NCI-H460 (cell line): ENCODE measurements at places on chromosomes 6 and 20. TPM values are rescaled to one million over a fixed set of nuclear protein-coding genes. Genes with fewer than 3 reads are reported as not detected.

DNA sequence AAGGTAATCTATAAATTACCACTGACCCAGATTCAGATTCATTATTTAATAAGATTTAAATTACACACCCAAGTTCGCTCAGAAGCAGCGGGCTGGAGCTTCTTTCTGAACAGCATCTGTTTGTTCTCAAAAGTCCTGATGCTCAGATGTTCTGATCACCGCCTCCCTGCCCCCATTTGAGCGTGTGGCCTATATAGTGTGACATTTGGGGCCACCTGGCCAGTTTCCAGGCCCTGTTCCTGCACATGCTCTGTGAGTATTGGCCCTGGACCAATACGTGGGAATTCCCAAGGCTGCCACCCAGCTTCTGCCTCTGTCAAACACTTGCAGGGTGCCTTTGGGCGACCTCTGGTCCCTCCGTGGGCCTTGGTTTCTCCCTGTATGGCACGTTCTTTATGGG is 228.8 kb downstream of the TFAP2C start:
- DNase-seq = no peak

GRCh38 chr20:63425846-63426485 is 46.5 kb downstream of the KCNQ2 start:
- no peak for DNase-seq

GRCh38 chr6:135434095-135434494 is 63.4 kb downstream of the AHI1 start:
- no peak for DNase-seq

DNA sequence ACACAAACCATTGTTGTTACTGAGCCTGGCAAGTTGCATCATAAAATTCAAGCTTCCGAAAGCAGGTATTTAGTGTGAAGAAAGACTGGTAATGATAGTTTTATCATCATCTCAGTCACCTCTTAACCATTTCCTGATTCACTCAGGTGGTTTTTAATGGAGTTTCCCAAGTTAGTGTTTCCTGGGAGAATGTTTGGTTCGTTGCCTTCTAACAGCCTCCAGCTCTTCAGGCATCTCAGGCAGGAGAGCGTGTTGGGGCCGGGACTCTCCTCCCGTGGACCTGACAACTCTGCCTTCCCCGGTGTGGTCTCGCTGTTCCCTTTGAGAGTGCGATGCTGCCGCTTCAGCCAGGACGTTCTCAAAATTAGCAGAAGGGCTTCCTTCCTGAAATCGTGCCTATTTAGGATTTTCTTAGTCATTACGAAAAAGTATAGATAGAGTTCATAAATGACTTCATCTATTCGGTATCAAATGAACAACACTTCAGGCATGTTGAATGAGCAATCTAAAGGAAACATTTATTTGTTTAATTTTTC is 105.0 kb upstream of the QKI start:
- DNase-seq = no peak

- DNase-seq = no peak
These were observed 173.6 kb upstream of the SGK1 start for GRCh38 chr6:134491477-134491876.

- DNase-seq = no peak
These were observed 144.7 kb downstream of the ALDH8A1 start for GRCh38 chr6:134805168-134805567.

DNA sequence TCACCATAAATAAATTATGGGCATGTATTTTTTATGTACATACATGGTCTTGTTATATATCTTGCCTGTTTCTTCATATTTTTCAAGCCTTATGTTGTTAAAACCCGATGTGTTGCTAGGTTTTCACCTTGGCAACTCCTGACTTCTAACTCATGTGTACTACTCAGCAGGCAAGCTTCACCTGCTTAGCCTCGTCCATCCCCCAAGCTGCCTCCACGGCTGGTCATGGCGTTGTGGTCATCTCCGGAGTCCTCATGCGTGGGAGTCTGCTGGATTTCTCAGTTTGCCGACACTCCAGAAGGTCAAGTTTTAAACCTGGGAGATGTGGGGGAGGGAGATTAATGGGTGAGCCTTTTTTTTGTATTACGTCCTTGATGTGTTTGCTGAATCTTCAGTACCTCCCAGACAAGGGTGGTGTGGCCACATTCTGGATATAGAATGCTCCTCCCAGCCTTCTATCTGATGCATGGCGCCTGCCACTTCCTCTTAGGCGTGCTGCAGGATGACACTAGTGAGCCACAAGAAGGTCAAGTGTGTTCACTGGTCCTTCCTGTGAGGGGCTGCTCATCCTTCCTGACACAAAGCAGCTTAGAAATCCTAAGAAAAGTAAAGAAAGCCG is 26.6 kb upstream of the EDN3 start:
- no peak for DNase-seq

KCNK15 gene
- total RNA-seq = 1.0 and 1.2 TPM in 2 replicates

PGBD1 gene
- 4.5 and 5.2 TPM in 2 replicates for total RNA-seq

GPR6 gene
- not detected in 2 replicates for total RNA-seq

CALHM6 gene
- 0.45 TPM in 1 of 2 replicates, not detected in the other for total RNA-seq

DNPH1 gene
- total RNA-seq = 105 and 114 TPM in 2 replicates

CYP39A1 gene
- total RNA-seq = 9.1 and 10.6 TPM in 2 replicates

PAK5 gene
- total RNA-seq = not detected in 2 replicates

SLC22A3 gene
- total RNA-seq = 0.07 TPM in 1 of 2 replicates, not detected in the other

SMOC2 gene
- total RNA-seq = not detected in 2 replicates

EEF1A2 gene
- total RNA-seq = 224 and 275 TPM in 2 replicates
